ENCODE measurements at places on chromosomes 3 and 15.

GRCh38 chr3:133208184-133208583, 170.0 kb downstream of the TMEM108 start:
- no peak for DNase-seq

DNA sequence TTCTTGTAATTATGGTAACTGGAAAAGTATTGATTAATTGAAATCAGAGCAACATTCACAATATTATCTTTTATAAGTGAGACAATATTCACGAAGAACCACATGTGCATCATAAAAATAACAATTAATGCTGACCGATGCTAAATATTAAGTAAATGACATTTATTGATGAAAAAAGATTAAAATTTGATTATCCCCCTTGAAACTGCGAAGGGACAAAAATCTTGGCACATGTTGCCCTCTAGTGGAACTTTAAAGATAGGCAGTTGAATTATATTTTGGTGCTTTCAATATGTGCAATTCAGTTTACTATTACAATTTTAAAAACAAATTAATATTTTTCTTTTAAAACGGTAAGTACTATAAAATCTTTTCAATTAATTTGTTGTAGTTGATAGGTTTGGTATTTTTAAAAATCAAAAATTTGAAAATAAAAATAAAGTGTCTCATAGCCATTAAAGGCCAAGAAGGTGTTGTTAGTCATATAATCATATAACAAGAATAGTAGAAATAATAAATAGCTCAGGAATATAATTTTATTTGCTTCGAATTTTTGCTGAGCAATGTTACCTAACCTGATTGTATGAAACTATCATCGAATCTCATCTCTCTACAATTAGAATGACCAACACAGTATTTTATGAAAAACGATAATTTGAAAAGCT, 270.2 kb downstream of the ROBO1 start:
- DNase-seq: no peak

DNA sequence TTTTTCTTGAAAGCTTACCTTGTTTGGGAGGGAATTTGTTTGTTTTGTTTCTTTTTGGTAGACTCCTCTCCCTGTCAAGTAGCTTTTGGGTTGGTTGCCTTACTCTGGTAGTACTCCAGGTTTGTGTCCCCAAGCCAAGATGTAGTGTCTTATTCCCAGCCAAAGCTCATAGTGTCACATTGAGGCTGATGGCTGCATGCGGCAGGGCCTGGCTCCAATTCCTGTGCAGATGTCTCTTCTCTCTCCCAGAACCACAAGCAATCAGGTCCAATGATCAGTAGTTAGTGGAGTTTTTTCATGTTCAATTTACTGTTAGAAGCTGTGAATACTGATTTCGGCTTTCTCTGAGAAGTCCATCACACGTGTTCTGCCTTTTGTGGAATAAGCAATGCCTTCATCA, 221.1 kb upstream of the THBS1 start:
- no peak for DNase-seq

GRCh38 chr15:59296181-59296617, 76.5 kb downstream of the MYO1E start:
- DNase-seq: no peak

DNA sequence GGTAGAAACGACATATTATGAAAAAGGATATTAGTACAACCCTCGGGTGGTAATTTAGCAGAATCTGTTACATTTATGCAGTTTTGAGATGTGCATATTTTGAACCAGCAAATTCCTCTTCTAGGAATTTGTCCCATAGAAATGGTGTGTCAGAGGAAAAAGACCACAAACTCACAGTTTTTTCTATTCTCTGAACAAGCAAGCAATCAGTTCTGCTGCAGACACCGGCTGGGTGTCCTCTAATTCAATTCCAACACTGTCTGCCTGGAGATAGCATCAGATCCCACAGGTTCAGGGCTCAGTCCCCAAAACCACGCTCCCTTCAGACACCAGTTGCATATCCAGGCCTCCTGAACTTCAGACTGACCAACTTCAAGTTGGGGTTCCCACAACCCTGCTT, 36.4 kb downstream of the APH1B start:
- no peak for DNase-seq

DNA sequence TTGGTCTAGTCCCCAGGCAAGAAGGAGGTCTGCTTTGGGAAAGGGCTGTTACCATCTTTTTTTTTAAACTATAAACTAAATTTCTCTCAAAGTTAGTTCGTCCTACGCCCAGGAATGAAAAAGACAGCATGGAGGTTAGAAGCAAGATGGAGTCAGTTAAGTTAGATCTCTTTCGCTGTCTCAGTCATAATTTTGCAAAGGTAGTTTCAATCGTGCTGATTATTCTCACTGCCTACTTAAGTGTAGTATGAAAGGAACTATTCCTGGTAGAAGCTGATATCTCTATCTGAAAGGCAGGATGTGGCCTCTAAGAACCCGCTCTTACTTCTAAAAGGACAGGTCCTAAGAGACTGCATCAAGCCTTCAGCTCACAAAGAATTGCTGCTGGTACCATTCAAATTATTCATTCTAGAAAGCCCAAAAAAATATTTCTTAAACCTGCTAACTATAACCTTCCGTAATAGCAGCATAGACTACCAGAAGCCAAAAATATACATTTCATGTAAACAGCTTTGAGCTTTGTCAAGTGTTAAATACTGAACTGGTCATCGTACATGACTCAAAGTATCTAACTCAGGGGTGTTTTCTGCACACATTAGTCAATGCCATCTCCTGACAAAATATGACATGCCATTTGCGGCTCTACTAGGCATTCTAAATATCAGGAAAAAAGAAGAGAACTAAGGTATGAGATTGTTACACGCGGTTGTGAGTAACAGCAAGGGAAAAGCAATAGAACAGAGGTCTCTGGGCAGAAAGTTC, 96.0 kb upstream of the CCDC80 start:
- DNase-seq: no peak

GRCh38 chr3:133452641-133453319, 52.9 kb downstream of the BFSP2 start:
- no peak for DNase-seq

DNA sequence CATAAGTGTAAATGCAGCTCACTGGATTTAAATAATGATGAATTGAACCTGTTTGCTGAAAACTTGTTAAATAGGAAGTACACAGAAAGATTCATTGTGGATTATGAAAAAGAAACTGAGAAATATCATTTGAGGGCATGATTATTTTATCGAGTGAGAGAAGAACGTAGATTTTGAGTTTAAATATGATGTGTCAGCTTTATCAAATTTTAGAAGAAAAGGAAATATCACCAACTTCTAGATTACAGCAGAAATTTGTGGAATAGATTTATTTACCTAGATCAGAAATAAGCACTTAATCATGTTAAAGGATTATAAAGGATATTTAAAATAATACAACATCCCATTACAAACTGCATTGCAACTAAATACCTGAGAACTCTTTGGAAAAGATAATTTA, 315.5 kb downstream of the ZPLD1 start:
- DNase-seq: no peak

DNA sequence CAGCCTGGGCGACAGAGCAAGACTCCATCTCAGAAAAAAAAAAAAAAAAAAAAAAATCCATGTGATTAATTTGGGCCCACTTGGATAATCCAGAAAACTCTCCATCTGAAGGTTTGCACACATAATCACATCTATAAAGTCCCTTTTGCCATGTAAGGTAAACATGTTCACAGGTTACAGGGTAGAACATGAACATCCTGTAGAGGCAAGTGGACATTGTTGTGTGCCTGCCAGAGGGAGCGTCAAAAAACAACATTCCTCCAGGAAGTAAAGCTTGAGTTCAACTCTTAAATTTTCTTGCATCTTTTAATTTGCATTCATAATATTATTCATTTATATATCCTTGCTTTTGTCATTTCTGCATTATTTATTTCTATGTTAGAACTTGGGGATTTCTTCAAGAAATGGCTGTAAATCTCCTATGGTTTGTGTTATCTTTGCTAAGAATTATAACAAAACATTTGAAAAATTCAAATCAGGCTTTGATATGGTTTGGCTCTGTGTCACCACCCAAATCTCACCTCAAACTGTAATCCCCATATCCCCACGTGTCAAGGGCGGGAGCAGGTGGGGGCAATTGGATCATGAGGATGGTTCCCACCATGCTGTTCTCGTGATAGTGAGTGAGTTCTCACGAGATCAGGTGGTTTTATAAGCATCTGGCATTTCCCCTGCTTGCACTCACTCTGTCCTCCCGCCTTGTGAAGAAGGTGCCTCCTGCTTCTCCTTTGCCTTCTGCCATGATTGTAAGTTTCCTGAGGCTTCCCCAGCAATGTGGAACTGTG, 11.3 kb upstream of the TTBK2 start:
- DNase-seq: no peak

DNA sequence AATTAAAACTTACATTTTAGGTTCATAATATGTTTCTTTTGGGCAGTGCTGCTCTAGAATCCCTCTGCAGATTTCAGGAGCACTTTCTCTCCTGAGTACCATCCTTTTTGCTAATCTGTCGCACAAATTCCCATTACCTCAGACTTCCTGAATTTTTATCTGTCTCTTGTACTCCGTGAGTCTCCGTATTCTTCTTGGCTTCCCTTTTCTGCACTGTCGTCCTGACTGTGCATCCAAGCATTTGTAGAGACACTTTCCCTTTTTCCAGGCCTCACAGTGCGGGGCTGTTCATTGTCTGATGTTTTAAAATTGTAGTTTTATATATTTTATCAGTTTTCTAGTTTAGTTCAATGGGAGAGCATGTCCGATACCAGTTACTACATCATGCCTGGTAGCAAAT, 27.3 kb downstream of the MEF2A start:
- DNase-seq: no peak

DNA sequence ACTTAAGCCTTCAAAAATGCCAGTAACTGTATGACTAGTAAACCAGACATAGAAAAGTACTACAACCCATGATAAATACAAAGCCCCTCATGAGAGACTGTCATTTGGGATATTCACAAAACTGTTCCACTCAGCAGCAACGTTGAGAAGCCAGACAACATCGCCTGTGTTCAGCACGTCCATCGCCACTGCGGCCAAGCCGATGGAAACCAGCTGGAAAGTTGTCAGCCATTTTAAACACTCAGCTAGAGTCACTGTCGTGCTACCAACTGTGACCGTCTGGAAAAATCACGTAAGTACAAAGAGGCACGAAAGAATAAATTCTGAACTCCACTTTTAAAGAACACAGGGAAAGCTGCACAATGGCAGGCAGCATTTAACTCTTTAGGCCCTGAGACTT, 340.7 kb upstream of the WNT5A start:
- DNase-seq: no peak

DNA sequence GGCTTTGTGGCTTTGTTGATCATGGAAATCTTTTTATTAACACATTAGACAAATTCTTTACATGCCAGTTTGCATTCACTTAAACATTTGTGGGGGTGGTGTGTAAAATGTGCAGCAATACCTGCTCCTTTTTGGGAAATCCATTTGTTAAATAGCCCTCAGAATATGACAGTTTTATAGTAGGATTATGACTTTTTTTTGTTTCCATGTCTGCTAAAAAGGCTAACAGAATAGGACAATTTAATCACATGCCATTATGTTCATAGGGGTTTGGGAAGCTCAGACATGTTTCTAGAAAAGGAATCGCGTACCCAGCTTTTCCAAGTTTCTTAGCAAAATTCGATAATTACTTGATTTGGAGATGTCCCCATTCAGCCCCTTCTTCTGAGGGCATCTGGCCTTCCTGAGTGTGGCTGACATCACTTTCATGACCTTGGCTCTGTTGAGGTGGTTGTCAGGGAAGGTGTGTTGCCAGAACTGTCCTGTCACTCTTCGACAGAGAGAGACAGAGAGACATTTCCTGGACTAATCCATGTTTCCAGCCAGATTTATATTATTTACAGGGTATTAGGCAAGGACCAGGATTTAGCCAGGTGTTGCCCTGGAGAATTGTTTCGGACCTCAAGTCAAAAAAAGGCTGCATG, 126.4 kb downstream of the PTPRG start:
- no peak for DNase-seq

DNA sequence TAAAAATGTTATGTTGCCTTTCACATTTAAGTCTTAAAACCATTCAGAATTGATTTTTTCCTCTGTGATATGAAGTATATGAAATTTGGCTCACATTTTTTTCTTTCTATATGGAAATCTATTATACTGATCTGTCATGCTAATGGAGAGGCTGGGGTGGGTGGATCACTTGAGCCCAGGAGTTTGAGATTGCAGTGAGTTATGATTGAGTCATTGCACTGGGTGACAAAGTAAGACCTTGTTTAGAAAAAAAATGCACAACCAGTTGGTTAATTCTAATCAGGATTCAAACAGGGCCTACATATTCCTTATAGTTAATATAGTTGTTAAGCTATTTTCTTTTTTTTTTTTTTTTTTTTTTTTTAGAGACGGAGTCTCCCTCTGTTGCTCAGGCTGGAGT, 230.5 kb downstream of the MFSD1 start:
- no peak for DNase-seq

All from activated CD4-positive, CD25-positive, alpha-beta regulatory T cell treated with anti-CD3 and anti-CD28 coated beads, Interleukin-2, amount 50 U/mL, for 16 hours (primary cell).